ENCODE measurements at places on chromosomes 7 and 10. TPM values are rescaled to one million over a fixed set of nuclear protein-coding genes. Genes with fewer than 3 reads are reported as not detected.

Gene PVRIG
- total RNA-seq = 84.1 TPM

DNA sequence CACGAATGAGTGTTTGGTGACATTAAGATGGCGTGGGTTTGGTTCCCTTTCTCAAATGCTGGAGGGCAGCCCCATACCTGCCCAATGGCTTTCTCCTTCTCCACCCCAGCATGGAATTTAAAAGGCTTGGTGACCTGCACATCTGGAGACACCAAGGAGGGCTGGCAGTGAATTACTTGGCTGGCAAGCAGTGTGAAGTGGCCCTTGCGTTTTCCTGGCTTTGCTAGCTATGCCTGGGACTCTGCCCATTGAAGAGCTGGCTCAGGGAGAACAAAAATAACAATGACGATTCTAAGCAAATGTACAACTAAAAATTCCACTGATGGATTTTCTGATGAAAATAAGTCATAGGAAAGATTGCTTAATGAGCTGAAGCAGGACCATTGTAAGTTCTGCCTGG lies 203.7 kb downstream of the CYP26A1 start:
- DNase-seq = no peak

Gene ASAH2B
- total RNA-seq = 1.9 TPM

Gene SLC16A12
- total RNA-seq = not detected

- no peak for DNase-seq
Observed at GRCh38 chr10:43032613-43033012, 44.3 kb upstream of the RET start.

DNA sequence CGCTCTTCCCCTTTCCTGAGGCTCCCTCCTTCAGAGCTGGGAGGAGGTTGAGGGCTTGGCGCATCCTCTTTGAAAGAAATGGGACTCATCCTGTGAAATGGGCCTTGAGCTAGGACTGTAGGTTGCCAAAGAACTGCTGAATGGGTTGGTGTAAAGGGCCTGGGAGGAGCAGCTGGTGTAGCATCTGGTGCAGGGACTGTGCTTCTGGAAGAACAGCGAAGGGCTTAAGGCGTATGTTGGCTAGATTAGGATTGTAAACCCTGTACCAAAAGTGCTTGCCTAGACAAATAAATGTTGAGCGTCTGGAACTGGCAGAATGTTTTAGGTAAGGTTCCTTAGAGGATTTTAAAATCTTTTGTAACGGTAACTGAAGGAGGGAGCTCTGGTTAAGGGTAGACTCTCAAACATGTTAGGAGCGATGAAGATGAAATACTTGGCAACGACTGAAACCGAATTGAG lies 563 bp downstream of the STAM start:
- DNase-seq = no peak

DNA sequence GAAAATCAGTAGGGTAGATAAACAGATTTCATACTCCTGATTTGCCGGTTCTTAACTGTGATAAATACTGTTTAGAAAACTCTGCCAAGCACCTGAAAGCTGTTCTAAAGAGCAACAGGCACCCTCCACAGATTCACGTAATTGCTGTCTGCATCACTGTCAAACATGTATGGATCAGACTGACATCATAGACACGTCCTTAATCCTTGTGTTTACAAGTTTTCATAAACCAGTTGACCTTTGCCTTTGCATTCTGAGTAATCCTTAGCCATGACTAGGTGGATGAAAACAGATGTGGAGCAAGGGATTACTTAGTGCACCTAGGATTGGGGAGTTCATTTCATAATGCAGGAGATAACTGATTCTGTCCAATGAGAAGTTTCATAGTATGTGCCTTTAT lies 41.6 kb downstream of the SLC39A12 start:
- no peak for DNase-seq

DNA sequence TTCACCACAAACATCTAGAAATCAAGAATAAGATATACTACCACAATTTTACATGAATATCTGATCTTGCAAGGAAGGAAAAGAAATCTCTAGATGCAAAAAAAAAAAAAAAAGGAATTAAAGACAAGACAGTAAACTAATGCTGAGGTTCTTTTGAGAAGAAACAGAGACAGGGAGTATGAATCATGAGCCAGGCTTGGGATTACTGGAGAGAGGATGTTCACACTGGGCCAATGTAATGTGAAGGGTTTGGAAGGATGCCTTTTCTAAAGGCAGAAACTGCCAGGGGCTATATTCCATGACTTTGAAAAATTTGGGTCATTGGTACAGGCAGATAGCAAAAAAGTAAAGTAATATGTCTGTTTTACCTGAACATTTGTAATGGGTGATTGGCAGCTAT lies 573.0 kb upstream of the IGFBP3 start:
- DNase-seq = no peak

Gene NFKB2
- total RNA-seq = 246 TPM

All from natural killer cell (primary cell).